Endothelial cell (in vitro differentiated cells): ENCODE measurements at places on chromosomes 12 and 14. TPM values are rescaled to one million over a fixed set of nuclear protein-coding genes. Genes with fewer than 3 reads are reported as not detected.

Gene SMAGP
- 167 TPM for total RNA-seq

Gene GNB3
- total RNA-seq, result 9.0 TPM

Gene YARS2
- total RNA-seq, result 29.0 TPM

Gene TAS2R14
- total RNA-seq, result 2.0 TPM

Gene RHEBL1
- 3.2 TPM for total RNA-seq

Gene FOXM1
- 24.3 TPM for total RNA-seq

Gene C14orf180
- not detected for total RNA-seq

- peak overlapping the region; percentile 93 for H3K4me3 ChIP-seq
- peaks cover 12% of the 10 kb centered on the region for H3K27me3 ChIP-seq
- H3K27ac ChIP-seq, result no peak overlapping the region
- H3K36me3 ChIP-seq, result peaks cover 4% of the 10 kb centered on the region
Measured at GRCh38 chr14:103630364-103631108, 1.5 kb downstream of the KLC1 start.

DNA sequence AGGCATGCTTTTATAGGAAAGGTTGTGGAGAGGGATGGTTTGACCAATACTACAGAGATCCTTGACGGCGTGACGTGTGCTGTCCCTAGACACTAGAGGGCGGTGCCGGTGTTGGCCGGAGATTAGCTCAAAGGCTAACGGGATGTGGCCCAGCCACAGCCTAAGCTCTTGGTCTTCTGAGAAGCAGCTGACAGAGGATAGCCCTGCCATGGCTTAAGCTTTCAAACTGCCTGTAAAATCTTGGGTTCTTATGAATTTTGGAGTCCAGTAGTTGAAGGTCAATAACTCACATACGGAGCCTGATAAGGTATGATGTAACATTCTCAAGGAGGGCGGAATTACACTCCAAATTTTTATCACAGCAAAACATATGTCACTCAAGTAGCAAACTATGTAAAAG lies 515.7 kb upstream of the ATXN7L3B start:
- H3K4me3 ChIP-seq, result no peak overlapping the region
- H3K4me1 ChIP-seq, result peaks cover 3% of the 10 kb centered on the region
- no peak overlapping the region for H3K27ac ChIP-seq
- H3K27me3 ChIP-seq, result no peaks in the 10 kb centered on the region
- H3K36me3 ChIP-seq, result no peaks in the 10 kb centered on the region
- DNase-seq, result peak; percentile 71

DNA sequence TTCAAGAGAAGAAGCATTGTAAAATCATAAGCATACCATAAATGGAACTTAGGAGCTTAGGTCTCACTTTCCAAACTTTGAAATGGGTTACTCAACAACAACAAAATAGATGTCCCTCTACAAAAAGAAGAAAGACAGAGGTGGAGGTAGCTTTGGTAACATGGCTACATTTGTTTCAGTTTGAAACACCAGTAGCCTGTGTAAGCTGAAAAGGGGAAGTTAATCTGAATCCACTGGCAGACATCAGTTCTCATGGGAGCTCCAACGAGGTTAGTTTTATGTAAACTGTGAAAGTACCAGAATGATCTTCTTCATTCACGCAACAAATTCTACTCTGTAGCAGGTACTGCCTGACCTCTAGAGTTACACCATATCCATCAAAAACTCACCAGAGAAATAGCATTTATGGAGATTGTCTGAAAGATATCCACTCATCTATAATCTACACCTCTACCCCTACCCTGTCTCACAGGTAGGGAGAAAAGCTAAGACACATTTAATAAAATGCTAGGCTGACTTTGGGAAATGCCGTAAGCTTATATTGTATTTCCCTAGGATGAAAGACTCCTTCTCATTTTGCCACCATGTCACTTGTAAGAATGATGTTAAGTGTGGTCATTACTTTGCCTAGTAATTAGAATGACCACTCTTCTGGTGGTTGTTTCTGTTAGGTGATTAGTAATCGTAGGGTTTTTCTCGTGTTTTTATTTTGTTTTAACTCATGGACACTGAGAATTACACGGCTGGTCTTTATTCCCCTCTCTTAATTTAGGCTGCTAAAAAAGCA lies 224.1 kb downstream of the ASCL1 start:
- no peaks in the 10 kb centered on the region for H3K27me3 ChIP-seq
- no peak overlapping the region for H3K27ac ChIP-seq
- H3K4me3 ChIP-seq, result no peak overlapping the region
- DNase-seq, result no peak

GRCh38 chr12:101328917-101329316 lies 49.0 kb downstream of the UTP20 start:
- no peak overlapping the region for H3K27ac ChIP-seq
- no peaks in the 10 kb centered on the region for H3K27me3 ChIP-seq
- DNase-seq, result no peak

- no peaks in the 10 kb centered on the region for H3K27me3 ChIP-seq
- H3K36me3 ChIP-seq, result no peaks in the 10 kb centered on the region
- H3K4me1 ChIP-seq, result no peaks in the 10 kb centered on the region
- DNase-seq, result no peak
- no peak overlapping the region for H3K27ac ChIP-seq
Measured at GRCh38 chr12:75236206-75236605, 26.6 kb upstream of the KCNC2 start.

DNA sequence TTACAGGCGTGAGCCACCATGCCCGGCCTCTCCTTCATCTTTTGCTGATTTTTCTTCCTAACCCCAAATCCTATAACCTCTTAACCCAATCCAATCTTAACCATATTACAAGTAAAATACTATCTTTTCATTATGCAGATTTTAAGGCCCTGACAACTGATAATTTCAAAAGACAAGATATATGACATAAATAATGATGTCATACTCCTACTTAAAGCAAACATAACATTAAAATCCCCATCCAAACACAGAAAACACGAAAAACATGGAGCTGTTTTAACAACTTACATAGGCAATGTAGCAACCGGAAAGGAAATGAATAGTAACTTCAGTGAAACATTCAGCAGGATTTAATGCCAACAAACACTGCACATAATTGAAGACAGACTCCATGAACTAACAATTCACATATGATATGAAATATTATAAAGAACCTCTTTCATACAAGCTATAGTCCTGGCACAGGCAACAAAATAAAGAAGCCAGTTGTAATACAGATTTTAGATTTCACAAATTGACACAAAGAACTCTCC lies 21.5 kb downstream of the USP44 start:
- H3K27me3 ChIP-seq, result no peaks in the 10 kb centered on the region
- H3K4me1 ChIP-seq, result peaks cover 6% of the 10 kb centered on the region
- H3K4me3 ChIP-seq, result no peak overlapping the region

DNA sequence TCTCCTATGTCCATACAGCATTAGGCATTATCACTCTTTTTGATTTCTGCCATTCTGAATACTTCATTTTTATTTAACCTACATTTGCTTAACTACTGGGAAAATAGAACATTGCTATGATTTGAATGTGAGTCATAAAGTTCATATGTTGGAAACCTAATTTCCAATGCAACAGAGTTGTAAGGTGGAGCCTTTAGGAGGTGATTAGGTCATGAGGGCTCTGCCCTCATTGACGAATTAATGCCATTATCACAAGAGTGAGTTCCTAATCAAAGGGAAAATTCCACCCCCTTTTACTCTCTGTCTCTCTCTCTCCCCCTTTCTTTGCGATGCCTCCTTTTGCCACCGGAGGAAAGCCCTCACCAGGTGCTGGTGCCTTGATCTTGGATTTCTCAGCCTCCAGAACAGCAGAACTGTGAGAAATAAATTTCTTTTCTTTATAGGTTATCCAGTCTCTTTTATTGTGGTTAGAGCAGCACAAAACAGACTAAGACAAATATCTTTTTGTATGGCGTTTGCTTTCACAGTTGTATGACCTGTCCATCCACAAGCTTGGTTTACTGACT lies 180.1 kb upstream of the ARID2 start:
- H3K36me3 ChIP-seq, result no peaks in the 10 kb centered on the region
- no peak overlapping the region for H3K27ac ChIP-seq
- H3K4me3 ChIP-seq, result no peak overlapping the region
- H3K4me1 ChIP-seq, result no peaks in the 10 kb centered on the region
- no peaks in the 10 kb centered on the region for H3K27me3 ChIP-seq

DNA sequence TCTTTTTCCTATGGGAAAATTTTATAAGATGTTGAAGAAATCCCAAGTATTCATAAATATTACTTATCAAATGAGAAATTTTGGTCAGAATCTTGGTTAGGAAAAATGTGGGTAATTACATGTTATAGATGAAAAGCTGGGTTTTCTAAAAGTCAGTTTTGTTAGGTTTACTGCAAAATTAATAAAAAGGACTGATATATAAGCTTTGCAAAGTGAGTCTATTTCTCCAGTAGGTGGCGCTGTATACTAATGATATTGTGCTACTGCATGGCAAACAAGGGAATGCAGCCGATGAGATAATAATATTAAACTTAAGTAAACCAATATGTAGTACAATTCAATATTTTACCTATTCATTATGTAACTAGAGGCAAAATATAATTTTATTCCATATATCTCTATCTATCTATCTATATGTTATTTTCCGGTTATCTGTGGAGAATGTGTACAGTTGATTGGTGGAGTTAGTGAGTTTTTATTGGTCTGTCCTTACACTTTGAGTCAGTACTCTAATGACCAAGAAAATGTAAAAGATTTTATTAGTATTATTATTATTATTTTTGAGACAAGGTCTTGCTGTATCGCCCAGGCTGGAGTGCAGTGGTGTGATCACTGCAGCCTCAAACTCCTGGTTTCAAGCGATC lies 32.9 kb downstream of the MIPOL1 start:
- peak; percentile 10 for DNase-seq
- H3K4me1 ChIP-seq, result no peaks in the 10 kb centered on the region
- H3K4me3 ChIP-seq, result no peak overlapping the region
- peaks cover 4% of the 10 kb centered on the region for H3K36me3 ChIP-seq
